ENCODE measurements at places on chromosomes 7 and 10.
A peak's percentile ranks its signal among the peaks of the same experiment; 100 is the strongest.

DNA sequence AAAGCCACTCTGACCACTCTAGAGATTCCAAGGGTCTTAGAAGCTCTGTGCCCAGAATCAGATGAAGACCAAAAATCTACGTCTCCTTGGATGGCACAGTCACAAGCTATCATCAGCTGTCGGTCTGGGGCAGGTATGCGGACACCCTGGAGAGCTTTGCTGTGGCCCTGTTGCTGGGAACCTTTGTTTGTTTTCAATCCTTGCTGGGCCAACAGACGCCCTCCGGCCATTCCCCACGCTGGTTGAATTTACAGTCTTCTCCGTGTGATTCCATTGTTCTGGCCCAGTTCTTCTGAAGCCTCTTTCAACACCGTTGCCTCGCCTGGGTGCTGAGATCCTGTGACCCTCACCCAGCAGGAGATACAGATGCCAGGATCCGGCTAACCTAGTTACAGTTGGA lies 149.4 kb upstream of the PFKP start:
- no peak for DNase-seq

DNA sequence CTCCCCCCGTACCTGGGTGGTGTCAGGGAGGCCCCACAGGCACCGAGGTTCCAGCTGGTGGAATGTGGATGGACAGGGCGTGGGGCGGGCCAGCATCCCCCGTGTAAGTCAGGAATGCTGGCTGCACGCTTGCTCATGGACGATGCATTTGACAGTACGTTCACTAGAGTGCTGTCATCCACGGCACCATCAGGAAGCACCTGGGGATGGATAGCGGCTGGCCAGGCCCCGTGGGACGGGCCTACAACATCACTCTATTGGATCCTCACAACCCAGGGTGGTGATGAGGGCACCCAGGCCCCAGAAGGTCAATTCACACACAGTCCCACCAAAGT lies 63.6 kb downstream of the INSIG1 start:
- no peak for DNase-seq

GRCh38 chr10:53256623-53257022 lies 484.0 kb upstream of the MBL2 start:
- DNase-seq = no peak

DNA sequence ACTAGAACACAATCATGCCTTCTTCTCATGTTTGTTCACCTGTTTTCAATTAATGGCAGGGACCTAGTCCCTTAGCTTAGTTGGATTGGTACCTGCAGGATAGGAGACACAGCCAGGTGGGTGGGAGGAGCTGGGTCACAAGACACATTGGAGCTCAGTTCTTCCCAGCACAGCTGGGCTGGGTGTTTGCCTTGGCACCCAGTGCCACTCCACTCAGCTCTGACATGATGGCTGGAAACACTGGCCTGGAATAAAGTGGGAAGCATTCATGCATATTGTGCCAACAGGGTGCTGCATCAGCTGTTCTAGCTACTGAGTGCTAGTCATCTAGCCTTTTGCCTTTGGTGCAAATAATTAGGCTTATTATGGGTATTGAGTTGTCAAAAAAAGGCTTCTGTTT lies 226.1 kb downstream of the PTEN start:
- DNase-seq = no peak

GRCh38 chr10:101018118-101018599 lies 12.8 kb downstream of the PDZD7 start:
- DNase-seq = peak; percentile 46

DNA sequence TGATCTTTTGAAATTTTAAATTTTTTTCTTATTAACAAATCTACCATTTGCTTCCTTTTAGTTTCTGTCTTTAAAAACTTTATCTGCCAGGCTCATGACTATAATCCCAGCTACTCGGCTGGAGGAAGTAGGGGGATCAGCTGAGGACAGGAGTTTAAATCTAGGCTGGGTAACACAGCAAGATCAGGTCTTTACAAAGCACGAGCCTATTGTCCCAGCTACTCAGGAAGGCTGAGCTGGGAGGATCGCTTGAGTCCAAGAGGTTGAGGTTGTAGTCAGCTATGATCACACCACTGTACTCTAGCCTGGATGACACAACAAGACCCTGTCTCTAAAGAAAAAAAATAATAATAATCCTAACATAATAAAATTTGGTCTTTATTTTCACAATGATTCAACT lies 17.5 kb downstream of the DPY19L1 start:
- no peak for DNase-seq

DNA sequence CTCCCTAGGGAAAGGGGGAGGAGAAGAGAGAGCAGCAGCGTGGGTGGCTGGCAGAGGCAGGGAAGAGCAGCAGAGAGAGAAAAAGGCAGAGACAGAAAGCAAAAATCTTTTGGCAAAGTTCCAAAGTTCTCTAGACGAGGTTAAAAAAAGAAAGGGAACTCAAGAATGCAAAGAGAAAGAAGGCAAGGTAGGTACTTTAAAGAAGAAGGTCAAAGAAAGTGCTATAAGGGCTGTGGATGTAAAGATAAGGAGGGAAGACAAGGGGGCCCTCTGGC lies 20.2 kb upstream of the OPTN start:
- no peak for DNase-seq

- DNase-seq = no peak
These were observed 24.6 kb upstream of the NPFFR1 start for GRCh38 chr10:70308121-70309060.

DNA sequence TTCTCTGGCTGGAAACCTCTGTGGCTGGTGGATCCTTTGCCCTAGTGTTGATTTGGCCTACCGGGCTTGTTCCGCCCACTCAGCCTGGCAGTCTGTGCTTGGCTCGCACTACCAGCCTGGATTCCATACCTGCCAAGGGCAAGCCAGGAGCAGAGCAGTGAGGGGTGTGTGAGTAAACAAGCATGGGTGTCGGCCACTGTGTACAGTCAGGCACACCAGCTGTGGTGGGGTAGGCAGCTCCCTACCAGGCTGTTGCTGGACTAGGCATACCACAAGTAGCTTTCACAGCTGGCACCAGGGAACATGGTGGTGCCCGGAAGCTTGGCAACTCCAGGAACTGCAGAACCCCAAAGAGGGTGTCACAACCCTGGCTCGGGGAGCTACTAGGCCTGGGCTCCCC lies 942.9 kb upstream of the LRRN3 start:
- no peak for DNase-seq

DNA sequence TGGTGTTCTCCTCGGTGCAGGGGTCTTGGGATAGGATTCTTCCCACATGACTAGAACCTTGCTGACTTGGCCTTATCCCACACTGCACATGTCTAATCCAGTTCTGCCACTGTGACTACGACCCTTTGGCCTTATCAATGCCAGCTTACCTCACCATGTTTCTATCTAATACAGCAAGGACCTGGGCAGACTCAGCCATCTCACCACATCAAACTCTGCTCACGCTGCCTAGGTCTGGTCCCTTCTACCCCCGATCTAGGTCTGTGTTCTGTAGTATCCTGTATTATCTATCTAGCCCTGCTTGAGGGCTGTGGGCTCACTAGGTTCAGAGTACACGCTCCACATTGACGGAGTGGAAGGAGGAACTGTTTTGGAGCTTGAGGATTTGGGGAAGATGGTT lies 282.4 kb downstream of the HPSE2 start:
- DNase-seq = no peak

- DNase-seq = peak; percentile 41
These were observed 99.9 kb downstream of the CTBP2 start for GRCh38 chr10:125060482-125060825.

DNA sequence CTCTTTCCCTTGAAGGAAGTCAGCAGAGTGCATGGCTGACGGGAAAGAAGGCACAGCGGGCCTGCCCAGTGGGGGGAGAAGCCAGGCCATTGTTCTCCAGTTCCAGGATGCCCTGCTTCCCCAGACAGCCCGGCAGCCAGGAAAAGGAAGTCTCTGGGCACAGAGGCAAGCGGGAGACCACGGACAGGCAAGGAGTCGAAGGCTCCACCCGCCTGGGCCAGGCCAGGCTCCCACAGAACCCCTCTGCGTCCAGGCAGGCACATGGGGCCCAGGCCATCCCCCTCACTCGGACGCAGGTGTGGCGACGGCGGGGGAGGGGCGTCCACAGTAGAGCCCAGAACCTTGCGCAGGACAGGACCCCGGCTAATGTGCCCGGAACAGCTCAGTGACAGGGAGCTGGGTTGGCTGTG lies 8.7 kb downstream of the GPR146 start:
- DNase-seq = no peak

- no peak for DNase-seq
These were observed 284.9 kb downstream of the OTUD1 start for GRCh38 chr10:23723796-23724195.

- no peak for DNase-seq
These were observed 209.4 kb downstream of the LRMDA start for GRCh38 chr10:75640803-75641202.

GRCh38 chr7:37432281-37432920 lies 16.3 kb downstream of the ELMO1 start:
- DNase-seq = no peak

DNA sequence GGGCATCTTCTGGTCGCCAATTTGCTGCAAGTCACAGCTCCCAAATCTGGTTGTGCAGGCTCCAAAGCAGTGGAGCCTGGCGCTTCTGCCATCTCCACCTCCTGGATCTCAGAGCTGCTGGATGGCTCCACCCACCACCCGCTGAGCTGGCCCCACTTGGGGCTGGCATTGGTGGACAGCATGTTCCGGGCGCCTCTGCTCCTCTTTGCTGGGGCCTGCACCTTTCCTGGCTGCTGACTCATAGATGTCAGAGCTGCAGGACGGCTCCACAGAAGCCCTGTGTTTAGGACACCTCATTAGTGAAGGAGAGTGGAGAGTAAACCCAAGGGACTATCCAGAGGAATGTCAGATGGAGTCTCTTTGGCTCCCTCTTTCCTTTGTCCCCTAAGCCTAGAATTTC lies 27.4 kb downstream of the MAPK8 start:
- peak; percentile 17 for DNase-seq

- no peak for DNase-seq
These were observed 14.5 kb downstream of the PRKCQ start for GRCh38 chr10:6565588-6565987.

DNA sequence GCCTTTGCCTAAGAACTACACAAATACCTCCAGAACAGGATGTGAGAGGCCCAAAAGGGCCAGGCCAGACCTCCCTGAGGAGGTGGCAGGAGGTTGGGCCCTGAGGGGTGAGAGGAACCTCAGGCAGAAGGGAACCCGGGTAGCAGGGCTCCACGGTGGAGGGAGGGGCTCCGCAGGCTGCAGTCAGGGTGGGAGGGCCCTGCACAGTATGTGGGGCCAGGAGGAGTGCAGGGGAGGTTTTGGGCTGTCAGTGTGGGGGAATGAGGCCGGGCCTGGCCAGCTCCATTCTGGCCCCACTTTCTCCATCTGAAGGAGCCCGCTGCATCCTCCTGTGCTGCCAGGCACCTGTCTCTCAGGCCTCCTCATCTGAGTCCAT lies 25.9 kb downstream of the DNAJB12 start:
- DNase-seq = no peak

- peak; percentile 38 for DNase-seq
These were observed 32.2 kb downstream of the FOXL3 start for GRCh38 chr7:322111-322671.

GRCh38 chr7:55206235-55207029 lies 158.7 kb upstream of the LANCL2 start:
- no peak for DNase-seq

GRCh38 chr7:64515781-64516180 lies 47.1 kb downstream of the ZNF680 start:
- peak; percentile 18 for DNase-seq

DNA sequence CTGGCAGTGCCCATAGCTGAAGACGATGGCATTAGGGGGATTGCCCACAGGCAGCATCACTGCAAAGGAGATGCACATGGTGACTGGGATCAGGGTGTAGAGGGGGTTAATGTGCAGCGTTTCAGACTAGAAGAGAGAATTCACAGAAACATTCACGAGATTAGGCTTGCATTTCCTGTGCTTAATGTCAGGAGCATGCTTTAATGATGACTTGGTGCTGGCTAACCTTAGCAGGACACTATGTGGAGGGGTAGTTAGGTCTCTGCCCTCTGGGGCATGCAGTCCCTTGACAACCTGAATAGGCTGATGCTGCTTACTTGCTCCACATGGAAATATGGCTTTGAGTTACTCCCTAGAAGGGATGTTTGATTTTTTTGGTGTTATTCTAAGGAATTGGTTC lies 21.8 kb downstream of the STMP1 start:
- peak; percentile 68 for DNase-seq

DNA sequence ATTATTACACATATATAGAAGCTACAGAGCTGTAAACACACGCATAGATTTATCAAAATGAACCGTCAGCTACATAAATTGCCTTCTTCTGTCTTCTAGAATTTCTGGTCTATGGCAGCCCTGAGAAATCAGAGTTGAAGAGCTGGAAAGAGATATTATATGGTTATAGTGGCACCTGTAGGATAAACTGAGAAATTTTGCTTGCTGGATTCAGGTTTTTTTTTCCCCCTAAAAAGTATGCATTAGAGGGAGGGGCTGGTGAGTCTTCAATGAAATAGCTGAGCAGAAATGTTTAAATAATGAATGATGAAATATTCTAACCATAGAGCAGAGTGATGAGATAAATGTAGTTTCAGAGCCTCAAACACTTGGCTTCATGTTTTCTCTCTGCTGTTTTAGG lies 78.0 kb upstream of the DYNC1I1 start:
- no peak for DNase-seq

DNA sequence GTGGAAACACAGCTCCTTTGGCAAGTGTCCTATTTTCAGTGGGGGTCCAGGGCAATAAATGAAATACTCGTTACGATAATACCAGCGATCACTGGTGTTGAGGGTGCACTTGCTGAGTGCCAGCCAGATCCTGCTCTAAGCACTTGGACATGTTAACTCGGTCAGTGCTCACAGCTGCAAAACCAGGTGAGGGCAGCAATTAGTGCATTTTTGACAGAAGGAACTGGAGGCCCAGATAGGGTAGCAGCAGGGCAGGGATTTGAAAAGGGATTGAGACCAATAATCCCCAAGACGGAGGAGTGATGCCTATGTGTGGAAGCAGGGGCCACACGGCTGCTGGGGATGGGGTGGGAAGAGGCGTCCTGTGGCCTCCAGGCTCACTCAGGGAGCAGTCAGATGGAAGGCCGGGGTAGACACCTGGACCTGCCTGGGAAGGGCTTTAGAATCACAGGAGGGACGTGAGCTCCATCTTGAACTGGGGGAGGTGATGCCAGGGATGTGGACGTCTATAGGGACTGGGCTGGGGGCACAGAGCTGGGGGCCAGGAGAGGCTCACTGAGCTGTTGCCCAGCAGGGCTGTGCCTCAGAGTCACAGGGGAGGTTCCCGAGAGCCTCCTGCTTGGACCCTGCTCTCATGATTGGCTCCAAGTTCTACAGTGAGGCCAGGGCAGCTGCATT lies 14.3 kb downstream of the PTPRE start:
- no peak for DNase-seq

- DNase-seq = no peak
These were observed 200.5 kb downstream of the SKAP2 start for GRCh38 chr7:26663874-26664273.

- DNase-seq = no peak
These were observed 20.7 kb upstream of the ZMIZ2 start for GRCh38 chr7:44727937-44728262.
